ENCODE measurements at places on chromosomes 6 and 20. TPM values are rescaled to one million over a fixed set of nuclear protein-coding genes. Genes with fewer than 3 reads are reported as not detected.

Gene TSBP1
- total RNA-seq = not detected

Gene TREM1
- not detected for total RNA-seq

Gene SLC22A16
- total RNA-seq = not detected

Gene TFAP2B
- not detected for total RNA-seq

Gene KIAA0408
- total RNA-seq = 2.0 TPM

- H3K27ac ChIP-seq = no peak overlapping the region
- no peak for DNase-seq
- no peaks in the 10 kb centered on the region for H3K36me3 ChIP-seq
- peaks cover 12% of the 10 kb centered on the region for H3K4me1 ChIP-seq
- H3K4me3 ChIP-seq = no peak overlapping the region
Measured at GRCh38 chr6:34589691-34590090, 33.6 kb upstream of the SPDEF start.

DNA sequence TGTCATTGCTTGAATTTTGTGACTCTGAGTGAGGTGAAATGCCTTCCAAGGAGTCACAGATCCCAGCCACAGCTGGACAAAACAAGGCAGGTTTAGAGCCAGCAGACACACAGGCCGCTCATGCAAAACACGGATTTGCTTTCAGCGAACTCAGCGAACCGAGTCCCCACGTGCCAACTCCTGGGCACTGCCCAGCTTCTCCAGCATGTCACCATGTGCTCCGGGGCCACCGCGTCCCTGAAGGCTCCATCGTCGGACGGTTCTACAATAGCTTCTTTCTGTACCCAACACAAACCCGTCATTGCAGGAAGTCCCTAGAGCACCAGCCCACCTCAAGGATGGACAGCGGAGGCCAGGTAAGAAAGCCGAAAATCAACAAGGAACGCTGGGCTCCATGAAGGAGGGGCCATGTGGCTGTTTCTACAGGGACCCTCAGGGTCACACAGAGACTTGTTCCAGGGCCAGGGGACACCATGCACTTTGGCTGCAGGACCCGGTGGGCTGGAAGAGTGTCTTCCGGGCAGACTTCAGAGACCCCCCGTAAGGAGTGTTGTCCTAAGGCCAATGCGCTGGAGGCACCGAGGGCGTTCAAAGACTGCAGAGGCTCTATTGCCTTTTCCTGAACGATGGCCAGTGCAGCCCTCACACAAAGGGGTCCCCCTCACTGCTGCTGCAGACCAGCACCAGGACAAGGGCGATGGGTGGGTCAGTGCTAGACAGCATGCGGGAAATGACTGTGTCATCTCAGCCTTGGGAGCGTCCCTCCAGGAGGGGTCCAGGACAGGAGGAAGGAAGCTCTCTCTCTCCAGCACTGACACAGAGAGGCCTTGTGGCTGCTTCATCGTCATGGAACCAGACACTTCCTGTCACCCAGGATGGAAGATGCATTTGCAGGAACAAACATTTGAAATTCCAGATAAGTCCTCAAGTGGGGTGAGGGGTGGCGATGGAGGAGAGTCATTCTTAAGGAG, 19.8 kb downstream of the DACT2 start:
- no peak for DNase-seq
- H3K4me1 ChIP-seq = no peaks in the 10 kb centered on the region

DNA sequence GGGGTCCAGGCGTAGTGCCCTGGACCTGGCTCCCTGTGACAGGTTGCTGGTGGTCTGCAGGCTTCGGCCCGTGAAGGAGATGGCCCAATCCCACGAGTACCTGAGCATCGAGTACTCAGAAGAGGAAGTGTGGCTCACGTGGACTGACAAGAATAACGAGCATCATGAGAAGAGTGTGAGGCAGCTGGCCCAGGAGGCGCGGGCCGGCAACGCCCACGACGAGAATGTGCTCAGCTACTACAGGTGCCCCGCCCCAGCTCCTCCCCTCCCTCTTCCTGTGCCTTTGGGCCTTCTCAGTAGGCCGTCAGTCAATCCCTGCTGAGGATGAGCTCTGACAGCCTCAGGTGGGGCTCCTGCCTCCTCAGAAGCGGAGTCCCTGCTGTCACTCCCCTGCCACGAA, 42.6 kb downstream of the UQCC2 start:
- H3K4me3 ChIP-seq = no peak overlapping the region
- H3K27ac ChIP-seq = no peak overlapping the region
- H3K4me1 ChIP-seq = peaks cover 28% of the 10 kb centered on the region
- no peaks in the 10 kb centered on the region for H3K36me3 ChIP-seq

- H3K36me3 ChIP-seq = peaks cover 5% of the 10 kb centered on the region
- H3K27me3 ChIP-seq = no peaks in the 10 kb centered on the region
- DNase-seq = no peak
- no peak overlapping the region for H3K4me3 ChIP-seq
- no peaks in the 10 kb centered on the region for H3K4me1 ChIP-seq
Measured at GRCh38 chr6:169960521-169960885, 209.1 kb downstream of the ERMARD start.

DNA sequence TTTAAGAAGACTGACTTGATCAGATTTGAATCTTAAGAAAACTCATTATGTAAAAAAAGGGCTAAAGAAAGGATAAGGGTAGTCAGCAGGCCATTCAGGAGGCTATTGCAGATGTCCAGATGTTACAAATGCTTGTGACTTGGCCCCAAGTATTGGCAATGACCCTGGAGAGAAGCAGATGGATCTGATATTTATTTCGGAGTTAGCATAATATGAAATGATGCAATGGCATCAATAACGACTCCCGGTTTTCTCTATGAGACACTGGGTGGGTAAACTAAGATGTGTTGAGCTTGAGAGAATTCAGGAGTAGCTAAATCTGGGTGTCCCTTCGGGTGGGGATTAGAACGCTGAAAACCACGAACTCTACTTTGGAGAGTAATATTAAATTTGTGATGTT, 149.7 kb downstream of the LAMA2 start:
- H3K36me3 ChIP-seq = no peaks in the 10 kb centered on the region
- peaks cover 36% of the 10 kb centered on the region for H3K4me1 ChIP-seq
- H3K27ac ChIP-seq = no peak overlapping the region

- H3K27ac ChIP-seq = no peak overlapping the region
- peaks cover 9% of the 10 kb centered on the region for H3K4me1 ChIP-seq
- H3K27me3 ChIP-seq = no peaks in the 10 kb centered on the region
- DNase-seq = peak; percentile 98
- H3K36me3 ChIP-seq = 0 out of 2 replicates have a peak, but pooled peaks cover 8% of the 10 kb centered on the region
- no peak overlapping the region for H3K4me3 ChIP-seq
Measured at GRCh38 chr20:54132612-54133433, 41.0 kb downstream of the CYP24A1 start.

Measured in HFFc6 (cell line).